ENCODE measurements at places on chromosomes 1 and 21. TPM values are rescaled to one million over a fixed set of nuclear protein-coding genes. Genes with fewer than 3 reads are reported as not detected.

TMEM201 gene
- total RNA-seq: 34.9 TPM

UMODL1 gene
- not detected for total RNA-seq

WNT9A gene
- not detected for total RNA-seq

TCHHL1 gene
- not detected for total RNA-seq

IQGAP3 gene
- 9.3 TPM for total RNA-seq

TNFRSF1B gene
- total RNA-seq: 202 TPM

MMP23B gene
- total RNA-seq: 2.1 TPM

SLAMF9 gene
- total RNA-seq: not detected

AMY2A gene
- not detected for total RNA-seq

CPTP gene
- total RNA-seq: 15.6 TPM

ST6GALNAC3 gene
- 0.21 TPM for total RNA-seq

FMO4 gene
- 1.4 TPM for total RNA-seq

ZNF648 gene
- not detected for total RNA-seq

DCDC2B gene
- not detected for total RNA-seq

SASS6 gene
- total RNA-seq: 14.4 TPM

TMPRSS3 gene
- total RNA-seq: 33.8 TPM

NTMT2 gene
- not detected for total RNA-seq

NHLH2 gene
- total RNA-seq: not detected

TMPRSS15 gene
- not detected for total RNA-seq

TRIM46 gene
- 7.3 TPM for total RNA-seq

GREM2 gene
- total RNA-seq: not detected

VHLL gene
- not detected for total RNA-seq

MFSD2A gene
- 23.7 TPM for total RNA-seq

NR1I3 gene
- total RNA-seq: not detected

LRRC53 gene
- total RNA-seq: not detected

SFN gene
- total RNA-seq: 0.21 TPM

SHE gene
- total RNA-seq: not detected

EFHD2 gene
- 66.8 TPM for total RNA-seq

UTP25 gene
- 14.8 TPM for total RNA-seq

OPRD1 gene
- total RNA-seq: not detected

FAM177B gene
- not detected for total RNA-seq

CXADR gene
- total RNA-seq: 0.63 TPM

ANKRD35 gene
- 0.82 TPM for total RNA-seq

Data from activated CD8-positive, alpha-beta memory T cell treated with anti-CD3 and anti-CD28 coated beads for 36 hours (primary cell).